ENCODE measurements at places on chromosomes 4 and X.

- DNase-seq = no peak
Measured at GRCh38 chr4:74475091-74475800, 30.3 kb downstream of the AREG start.

DNA sequence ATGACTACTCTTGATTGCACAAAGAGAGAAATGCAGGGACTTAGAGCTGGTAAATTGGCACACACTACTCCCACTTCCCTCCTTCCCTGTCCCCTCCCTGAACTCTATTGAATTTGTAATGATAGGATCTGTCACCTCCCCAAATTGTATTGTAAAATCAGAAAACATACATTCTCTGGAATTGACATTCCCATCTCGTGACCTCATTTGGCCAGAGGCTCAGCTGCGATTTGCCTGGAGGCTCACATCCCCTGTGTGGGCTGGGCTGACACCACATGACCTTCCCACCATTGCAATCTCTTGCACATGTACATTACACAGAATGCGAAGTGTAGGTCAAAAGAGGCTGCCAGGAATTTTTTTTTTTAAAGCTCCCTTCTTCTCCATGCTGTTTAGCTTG is 172.1 kb downstream of the MID1IP1 start:
- DNase-seq = no peak

DNA sequence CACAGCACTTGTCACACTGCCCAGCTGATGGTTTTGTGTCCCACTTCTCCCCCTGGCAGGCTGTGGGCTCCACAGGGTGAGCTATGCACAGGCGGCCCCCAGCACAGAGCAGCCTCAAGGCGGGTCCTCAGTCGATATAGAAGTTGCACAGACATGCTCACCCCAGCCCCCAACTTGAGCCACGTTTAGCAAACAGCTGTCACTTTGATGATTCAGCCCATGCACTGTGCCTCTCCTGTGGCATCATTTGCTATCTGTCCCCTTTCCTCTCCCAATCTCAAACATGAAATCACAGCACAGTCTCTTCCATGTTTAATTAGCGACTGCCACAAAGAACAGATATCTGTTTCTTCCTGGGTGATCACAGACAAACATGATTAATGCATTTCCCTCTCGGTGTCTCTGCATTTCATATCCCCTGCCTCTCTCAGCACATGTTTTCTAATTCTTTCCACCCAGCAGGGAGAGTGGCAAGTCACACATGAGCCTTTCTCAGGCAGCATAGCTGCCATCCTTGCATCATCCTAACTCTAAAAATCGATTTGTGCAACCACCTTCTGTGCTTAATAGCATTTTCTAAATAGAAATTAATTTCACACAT is 204.9 kb downstream of the EVC2 start:
- DNase-seq = no peak

DNA sequence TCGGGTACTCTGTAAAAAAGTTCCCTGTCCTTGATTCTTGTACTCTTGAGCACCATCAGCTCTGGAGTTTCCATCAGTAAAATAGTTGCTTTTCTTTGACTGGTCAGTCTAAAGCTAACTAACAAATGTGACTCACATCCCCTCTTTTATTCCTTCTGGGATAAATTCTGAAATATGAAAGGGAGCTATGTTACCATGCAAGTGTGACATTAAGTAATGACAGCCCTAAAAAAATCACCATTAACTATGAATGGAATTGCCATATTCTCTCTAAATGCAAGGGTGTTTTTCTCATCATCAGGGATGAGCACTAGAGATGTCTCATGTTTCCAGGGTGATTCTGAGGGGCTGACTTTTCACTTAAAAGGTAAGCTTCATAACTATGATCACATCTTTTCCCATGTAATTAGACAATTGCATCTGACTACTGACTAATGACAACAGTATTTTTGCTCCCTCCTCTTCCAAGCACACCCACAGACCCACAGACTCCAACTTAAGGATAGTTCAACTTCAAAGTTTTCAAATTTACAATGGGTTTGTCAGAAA is 26.9 kb upstream of the RASGEF1B start:
- DNase-seq = no peak

- DNase-seq = no peak
Measured at GRCh38 chr4:108729731-108730130, 33.1 kb downstream of the ETNPPL start.

- no peak for DNase-seq
Measured at GRCh38 chr4:72805284-72805683, 236.3 kb upstream of the ADAMTS3 start.

- no peak for DNase-seq
Measured at GRCh38 chr4:141486375-141486997, 149.9 kb upstream of the IL15 start.

- no peak for DNase-seq
Measured at GRCh38 chrX:16771483-16772398, 14.5 kb upstream of the TXLNG start.

DNA sequence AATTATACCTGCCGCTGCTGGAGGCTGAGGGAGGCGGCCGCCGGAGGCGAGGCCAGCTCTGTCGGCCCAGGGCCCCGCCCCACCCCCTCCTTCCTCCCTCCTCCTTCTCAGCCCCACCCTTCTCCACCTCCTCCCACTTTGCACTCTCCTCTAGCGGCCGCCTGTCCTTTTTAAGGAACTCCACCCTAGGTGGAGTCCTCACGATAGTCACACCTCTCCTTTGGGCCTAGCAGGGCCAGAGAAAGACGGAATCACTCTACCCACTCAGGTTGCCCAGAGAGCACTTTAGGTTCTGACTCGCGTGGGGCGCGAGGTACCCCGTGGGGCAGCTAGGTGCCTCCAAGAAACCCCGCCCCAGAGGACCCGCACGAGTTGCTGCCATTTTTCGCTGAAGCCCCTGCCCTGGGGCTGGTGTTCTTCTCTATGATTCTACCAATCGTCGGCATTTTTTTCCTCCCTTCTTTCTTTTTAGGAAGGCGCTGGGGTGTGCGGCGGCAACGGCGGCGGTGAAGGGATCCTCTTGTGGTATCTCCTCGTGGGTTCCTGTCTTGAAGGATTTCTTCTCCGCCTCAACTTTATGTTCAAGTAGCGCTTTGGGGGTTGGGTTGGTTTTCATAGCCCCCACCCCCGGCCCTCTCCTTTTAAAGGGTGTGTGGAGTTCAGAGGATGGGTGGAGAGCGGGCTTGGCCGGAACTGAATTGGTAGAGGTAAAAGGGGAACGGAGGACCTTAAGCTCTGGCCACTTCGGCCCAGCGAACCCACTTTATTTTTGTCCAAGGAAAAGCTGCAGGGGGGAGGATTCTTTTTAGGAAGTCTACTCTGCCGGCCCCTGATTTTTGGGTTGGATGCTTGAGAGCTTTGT is at the start of gene KLF8:
TSS of gene KLF8 (plus strand) at position 136 of the 862 bp plus-strand sequence. CDS start 979 bp downstream, outside the sequence.
- peak; percentile 10 for DNase-seq

DNA sequence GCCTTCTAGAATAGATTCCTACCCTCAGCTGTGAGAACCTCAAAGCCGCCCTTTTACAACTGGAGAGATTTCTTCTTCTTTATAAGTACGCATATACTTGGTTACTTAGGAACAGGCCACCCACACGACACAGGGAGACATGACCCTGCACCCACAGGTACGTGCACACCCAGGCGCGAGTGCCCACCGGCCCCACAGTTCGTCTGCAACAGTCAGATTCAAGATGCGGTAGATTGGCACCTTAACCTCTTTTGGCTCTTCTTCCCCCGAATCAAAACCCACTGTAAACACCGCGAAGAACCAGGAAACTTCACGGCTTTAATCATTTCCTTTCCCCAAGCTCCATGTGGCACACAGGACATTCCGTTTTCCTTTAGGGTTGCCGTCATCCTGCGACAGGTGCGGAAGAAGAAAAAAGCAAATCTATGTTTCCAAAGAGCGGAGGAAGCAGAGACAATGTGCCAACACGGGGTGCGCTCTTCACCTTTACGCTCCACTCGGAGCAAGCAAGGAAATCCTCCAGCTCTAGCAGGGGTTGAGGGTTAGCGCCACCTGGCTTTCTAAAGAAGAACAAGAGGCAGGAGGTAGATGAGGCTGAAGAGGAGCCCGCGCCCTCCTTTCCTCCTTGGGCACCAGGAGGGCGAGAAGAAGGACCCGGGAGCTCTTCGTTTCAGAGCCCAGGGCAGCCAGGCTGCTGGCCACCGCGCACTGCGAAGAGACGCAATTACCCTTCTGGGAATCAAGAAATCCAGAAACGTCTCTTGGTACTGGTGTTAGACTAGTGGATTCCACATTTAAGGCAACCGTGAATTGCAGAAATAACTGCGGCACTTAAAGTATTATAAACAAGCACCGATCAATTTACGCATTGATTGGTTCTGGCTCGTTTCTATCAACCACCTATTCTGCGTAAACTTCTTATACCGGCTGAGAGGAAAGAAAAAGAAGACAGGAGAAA is 35.7 kb downstream of the HAND2 start:
- DNase-seq = peak; percentile 19

- DNase-seq = no peak
Measured at GRCh38 chr4:138269175-138269574, 27.0 kb upstream of the SLC7A11 start.

GRCh38 chrX:16484338-16484737 is 165.6 kb upstream of the S100G start:
- DNase-seq = no peak

- no peak for DNase-seq
Measured at GRCh38 chr4:32037399-32037798, 1317.2 kb downstream of the PCDH7 start.

All from activated T-helper 9 cell treated with anti-CD3 and anti-CD28 coated beads, Interleukin-2, amount 50 U/mL, for 16 hours (primary cell).